ENCODE measurements at places on chromosomes 6 and 20.

DNA sequence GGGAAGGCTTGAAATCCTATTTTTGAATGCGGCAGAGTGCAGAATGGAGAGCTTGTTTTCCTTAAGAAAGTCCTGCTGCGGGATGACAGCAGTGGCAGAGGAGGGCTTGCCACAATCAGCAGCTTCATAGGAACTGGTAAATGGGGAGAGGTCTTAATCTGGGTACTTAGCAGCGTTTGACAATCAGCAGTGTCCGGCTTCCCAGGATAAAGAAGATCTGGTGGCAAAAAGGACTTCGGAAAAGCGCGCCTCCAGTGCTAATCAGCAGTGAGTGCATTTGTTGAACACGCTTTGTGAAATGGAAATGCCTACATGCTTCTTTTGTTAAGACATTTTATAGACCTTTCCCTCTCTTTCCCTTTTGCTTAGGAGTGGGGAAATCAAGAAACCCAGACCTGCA lies 735.7 kb downstream of the QKI start:
- DNase-seq: no peak

DNA sequence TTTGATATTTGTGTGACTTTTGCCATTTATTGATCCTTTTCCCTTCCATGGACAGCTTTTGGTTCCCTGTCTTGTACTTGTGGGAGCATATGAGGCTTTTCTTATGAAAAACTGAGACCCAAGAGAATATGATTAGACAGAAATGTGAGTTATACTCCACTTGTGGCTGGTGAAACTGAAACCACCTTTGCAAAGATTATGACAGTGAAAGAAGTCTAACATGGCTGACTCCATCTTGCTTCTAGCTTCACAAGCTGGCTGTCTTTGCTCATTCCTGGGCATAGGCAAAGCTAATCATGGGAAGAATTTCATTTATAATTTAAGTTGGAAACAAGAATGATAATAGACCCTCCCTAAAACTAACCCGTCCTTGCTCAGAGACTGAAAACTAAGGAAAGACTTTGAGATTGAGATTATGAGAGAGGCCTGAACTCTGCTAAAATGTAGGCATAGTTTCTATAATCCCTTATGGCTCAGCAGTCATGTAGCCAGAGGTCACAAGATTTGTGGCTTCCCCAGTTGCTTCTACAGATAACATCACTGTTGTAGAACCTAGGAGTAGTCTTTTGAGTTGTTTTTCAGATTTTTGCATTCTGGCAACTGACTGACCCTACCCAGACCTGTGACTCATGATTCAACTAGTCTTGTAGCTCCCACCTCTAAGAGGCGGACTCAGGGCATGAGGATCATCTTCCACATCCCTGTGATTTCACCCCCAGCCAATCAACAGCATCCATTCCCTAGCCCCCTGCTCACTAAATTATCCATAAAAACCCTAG lies 50.9 kb upstream of the CD2AP start:
- DNase-seq: no peak

DNA sequence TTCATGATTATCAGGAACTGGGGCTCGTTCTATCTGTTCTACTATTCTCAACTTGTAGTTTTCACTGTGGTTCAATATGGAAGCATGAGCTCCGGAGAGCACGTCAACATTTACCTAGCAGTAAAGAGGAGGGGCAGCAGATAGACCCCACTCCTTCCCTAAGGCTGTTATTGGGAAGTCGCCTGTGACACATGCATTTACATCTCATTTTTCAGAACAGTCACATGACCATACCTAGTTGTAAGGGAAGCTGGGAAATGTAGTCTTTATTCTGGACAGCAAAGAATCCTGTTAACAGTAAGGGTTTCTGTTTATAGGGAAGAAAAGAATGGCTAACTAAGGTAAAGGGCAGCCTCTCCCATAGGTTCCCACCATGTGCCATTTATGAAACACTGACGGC lies 158.3 kb downstream of the ZFP64 start:
- no peak for DNase-seq

- peak; percentile 64 for DNase-seq
These were observed 76.1 kb downstream of the GINS1 start for GRCh38 chr20:25483431-25484132.

DNA sequence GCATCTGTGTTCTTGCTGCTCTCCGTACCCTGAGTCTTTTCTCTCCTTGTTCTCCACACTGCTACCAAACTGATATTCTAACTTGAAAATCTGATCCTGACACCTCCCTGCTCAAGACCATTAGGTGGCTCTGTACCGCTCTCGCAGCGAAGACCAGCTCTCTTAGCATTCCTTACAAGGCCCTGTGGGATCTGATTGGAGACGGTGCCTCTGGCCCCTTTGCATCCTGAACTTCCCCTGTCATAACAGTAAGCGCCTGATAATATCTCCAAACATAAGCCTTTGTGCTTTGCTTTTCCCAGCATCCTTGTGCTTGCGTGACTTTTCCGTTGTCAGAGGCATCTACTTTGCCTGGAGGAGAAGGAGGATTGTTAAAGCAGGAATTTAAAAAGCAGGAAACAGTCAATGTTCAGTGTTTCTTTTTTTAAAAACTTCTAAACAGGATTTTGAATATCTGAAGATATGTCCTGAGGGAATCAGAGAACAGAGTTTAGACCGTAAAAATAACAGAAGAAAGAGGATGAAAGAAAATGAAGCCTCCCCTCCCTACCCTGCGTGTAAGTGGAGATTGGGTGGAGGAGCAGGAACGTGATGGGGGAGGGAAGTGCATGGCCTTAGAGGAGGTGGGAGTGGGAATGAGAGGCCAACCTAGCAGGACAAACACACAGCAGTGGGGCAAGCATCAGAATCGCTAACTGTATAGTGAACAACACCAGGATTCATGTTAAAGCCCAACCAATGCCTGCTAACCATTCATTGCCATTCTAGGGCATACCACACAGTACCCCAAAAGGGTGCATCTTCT lies 89.2 kb upstream of the STMND1 start:
- DNase-seq: no peak

DNA sequence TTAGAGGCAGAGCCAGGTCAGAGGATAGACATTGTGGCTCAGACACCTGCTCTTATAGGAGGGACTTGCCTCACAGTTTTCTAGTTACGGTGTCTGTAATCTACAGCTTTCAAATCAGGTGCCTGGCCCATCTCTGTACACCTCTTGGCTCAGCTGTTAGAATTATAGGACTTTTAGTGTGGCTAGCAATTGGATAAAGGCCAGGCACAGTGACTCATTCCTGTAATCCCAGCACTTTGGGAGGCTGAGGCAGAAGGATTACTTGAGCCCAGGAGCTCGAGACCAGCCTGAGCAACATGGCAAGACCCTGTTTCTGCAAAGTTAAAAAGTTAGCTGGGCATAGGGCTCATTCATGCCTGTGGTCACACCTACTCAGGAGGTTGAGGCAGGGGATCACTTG lies 20.0 kb downstream of the BRPF3 start:
- no peak for DNase-seq

GRCh38 chr20:2838847-2839671 lies 1.4 kb downstream of the PCED1A start:
- no peak for DNase-seq

- peak; percentile 39 for DNase-seq
These were observed 10.2 kb upstream of the CST5 start for GRCh38 chr20:23889775-23890187.

GRCh38 chr20:14553774-14554534 lies 216.5 kb upstream of the FLRT3 start:
- DNase-seq: no peak

GRCh38 chr6:43972179-43972912 lies 154.9 kb downstream of the MRPL14 start:
- DNase-seq: no peak

- DNase-seq: no peak
These were observed 42.5 kb downstream of the SYNE1 start for GRCh38 chr6:152594701-152595100.

DNA sequence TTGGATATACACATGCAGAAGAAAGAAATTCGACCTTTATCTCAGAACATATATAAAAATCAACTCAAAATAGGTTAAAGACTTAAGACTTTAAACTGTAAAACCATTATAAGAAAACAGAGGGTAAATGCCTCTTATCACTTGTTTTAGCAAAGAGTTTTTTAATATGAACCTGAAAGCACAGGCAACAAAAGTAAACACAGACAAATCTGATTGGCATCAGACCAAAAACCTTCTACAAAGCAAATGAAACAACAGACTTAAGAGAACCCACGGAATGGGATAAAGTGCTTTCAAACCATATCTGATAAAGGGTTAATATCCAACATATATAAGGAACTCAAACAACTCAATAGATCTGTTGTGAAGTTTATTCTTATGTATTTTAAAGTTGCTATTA lies 309.9 kb upstream of the OPRM1 start:
- DNase-seq: no peak

DNA sequence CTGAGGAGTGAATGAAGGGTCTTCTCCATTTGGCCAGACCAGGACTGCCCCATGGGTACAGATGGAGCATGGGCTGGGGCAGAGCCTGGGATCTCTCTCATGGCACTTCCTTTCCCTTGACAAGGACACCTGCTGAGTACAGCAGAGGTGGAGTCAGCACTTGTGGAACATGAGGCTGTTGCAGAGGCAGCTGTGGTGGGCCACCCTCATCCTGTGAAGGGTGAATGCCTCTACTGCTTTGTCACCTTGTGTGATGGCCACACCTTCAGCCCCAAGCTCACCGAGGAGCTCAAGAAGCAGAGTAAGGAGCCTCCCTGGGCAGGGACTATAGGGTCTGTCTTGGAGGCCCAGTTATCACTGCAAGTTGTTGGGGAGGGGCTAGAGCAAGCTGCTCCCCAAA lies 29.6 kb downstream of the GSS start:
- no peak for DNase-seq

GRCh38 chr6:35213824-35214756 lies at the start of gene SCUBE3:
SCUBE3 (plus strand) TSS chr6:35213956; CDS start chr6:35214419, 463 bp downstream.
- DNase-seq: no peak

DNA sequence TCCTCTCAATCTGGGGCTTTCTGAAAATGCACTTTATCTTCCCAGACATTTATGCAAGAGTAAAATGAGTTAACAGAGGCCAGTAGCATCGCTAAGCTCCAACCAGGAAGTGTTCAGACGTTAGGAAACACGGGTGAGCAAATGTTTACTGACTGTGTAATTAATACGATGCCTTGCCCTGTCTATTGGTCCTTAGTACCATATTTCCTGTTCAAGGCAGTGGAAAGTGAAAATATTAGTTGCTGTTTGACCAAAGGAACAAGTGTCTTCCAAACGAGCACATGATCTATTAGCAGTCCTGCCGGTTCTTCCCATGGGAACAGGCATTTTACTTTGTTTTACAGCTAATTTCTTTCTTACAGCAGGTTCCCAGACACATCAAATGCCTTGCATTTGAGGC lies 311.1 kb upstream of the JAG1 start:
- DNase-seq: no peak

DNA sequence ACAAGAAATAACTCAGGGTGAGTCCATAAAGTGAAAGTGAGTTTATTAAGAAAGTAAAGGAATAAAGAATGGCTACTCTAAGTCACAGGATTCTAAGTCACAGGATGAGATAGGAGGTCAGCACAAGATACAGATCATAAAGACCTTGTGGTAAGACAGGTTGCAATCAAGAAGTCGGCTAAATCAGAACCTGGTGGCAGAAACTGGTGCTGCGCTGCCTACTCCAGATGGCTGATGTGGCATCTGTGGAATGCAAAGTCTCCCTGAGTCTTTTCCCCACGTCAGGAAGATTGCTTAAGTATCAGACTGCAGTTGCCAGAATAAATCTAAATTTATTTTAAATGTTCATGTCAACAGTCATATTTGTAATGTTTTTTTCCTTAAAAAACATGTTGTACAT lies 10.7 kb upstream of the KCNK15 start:
- no peak for DNase-seq

GRCh38 chr6:71589254-71589653 lies 297.1 kb upstream of the RIMS1 start:
- no peak for DNase-seq

- DNase-seq: peak; percentile 95
These were observed 102.0 kb downstream of the OR2B2 start for GRCh38 chr6:27809939-27810767.

DNA sequence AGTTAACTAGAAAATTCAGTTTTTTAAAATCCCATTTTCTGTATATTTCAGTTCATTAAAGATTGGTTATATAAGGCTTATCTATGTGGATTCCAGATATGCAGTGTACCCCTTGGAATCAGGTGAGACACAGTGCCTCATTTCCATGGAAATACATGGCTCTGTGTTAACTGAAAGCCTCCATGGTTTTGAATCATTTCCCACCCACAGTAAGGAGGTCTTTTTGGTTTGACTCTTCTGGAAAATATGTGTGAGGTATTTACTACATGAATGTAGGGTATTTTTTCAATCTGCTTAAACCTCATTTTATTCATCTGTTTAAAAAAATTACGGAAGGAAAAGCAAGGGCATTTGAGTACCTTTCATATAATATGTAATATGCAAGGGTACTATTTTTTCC lies 25.5 kb downstream of the RNF144B start:
- DNase-seq: no peak

- DNase-seq: no peak
These were observed 34.2 kb downstream of the TUBB2B start for GRCh38 chr6:3193102-3193849.

DNA sequence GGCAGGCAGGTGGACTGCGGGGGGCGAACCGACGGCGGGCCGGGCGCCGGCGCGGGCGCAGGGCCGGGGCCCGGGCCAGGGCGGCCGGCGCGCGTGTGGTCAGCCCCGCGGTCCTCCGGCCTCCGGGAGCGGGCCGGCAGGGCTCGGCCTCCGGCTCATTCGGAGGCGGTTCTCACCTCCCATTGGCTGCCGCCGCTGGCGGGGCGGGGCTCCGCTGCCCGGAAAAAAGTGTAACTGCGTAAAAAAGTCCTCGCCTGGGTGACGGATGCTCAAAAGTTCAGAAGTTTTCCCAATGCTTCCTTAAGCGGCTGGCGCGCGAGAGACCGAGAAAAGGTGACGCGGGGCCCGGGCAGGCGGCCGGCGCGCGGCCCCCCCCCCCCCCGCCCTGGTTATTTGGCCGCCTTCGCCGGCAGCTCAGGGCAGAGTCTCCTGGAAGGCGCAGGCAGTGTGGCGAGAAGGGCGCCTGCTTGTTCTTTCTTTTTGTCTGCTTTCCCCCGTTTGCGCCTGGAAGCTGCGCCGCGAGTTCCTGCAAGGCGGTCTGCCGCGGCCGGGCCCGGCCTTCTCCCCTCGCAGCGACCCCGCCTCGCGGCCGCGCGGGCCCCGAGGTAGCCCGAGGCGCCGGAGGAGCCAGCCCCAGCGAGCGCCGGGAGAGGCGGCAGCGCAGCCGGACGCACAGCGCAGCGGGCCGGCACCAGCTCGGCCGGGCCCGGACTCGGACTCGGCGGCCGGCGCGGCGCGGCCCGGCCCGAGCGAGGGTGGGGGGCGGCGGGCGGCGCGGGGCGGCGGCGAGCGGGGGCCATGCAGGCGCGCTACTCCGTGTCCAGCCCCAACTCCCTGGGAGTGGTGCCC lies at the start of gene FOXC1:
Gene FOXC1 (plus strand): TSS at position 268 of the 849 bp plus-strand sequence. CDS start 531 bp downstream, at position 799.
- DNase-seq: peak; percentile 80

- peak; percentile 89 for DNase-seq
These were observed 9.7 kb upstream of the TNFRSF6B start for GRCh38 chr20:63686492-63687321.
